ENCODE measurements at places on chromosomes 2 and 18.

DNA sequence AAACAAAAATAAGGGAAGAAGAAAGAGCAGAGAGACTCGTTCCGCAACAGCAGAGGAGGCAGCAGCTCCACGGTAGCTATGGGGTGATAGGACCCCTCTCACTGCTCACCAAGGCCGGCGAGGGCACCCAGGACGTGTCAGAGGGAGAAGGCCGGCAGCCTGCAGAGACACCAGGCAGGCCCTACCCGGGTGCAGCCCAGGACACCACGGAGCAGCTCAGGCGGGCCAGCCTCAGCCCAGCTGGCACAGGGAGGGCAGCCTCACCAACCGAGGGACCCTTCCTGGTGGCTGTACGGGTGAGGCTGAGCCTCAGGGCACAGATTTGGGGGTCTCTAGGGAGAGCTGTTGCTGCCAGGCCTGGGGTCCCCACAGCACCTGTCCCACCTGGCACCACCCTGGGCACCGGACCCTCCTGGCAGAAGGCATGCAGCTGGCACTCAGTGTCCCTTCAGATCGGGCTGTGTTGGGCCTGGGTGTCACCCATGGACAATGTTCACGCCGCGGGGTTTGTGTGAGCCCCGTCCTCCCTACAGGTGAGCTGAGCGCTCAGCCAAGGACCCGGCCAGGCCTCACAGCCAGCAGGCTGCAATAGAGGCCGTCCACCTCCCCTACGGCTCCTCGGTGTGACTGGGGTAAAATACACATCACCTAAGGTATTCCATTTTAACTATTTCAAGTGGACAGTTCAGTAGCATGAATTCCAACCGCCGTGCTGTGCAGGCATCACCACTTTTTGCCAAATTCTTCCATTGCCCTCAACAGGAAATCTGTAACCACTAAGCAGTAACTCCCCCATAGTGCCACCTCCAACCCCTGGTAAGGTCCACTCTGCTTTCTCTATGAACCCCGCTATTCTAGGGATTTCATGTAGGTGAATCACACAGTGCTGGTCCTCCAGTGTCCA lies 21.6 kb downstream of the KCNG2 start:
- no peak for DNase-seq

GRCh38 chr2:164651361-164651760 lies 30.1 kb upstream of the GRB14 start:
- DNase-seq = no peak

DNA sequence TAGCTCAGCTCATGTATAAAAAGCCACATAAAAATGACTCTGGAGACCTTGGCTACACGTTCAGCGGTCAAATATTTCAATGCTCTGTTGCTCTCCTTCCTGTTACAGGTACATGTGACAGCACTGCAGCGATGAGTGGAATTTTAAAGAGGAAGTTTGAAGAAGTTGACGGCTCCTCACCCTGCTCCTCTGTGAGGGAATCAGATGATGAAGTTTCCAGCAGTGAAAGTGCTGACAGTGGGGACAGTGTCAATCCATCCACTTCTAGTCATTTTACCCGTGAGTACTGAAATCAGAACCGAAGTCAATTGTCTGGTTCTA lies 125.4 kb downstream of the CSRNP3 start:
- DNase-seq = no peak

DNA sequence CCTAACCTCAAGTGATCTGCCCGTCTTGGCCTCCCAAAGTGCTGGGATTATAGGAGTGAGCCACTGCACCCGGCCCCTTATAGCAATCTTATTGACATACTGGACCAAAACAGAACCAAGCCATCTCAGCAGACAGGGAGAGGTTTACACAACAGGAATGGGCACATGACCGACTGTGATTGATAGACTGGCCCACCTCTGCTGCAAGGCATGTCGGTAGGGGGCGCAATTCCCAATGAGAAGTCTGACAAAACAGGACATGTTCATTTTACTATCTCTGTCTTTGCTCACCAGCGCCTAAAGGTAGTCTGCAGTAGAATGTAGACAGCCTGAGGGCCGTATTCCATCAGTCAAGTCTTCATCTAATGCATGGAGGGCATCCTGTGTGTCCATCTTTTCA lies 2.0 kb downstream of the LYPD6B start:
- peak; percentile 42 for DNase-seq

DNA sequence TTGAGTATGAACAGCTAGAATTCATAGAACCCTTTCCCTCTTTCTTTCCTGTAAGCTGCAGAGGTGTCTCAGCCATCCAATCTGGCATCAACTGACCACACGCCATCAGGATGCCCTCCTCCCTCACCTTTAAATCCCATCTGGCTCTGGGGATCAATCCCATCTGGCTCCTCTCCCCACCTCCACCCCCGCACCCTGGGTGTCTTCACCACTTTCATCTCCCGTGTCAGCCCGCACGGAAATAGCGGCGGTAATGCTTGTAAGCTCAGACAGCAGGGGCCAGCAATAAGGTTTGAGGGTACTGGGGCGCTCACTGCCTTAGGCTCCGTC lies 508 bp upstream of the TUBA4B start:
- no peak for DNase-seq

All from HCT116 (cell line).